ENCODE measurements at places on chromosomes 6 and 20.

GRCh38 chr6:5094327-5094726 lies 9.2 kb downstream of the PPP1R3G start:
- DNase-seq, result peak; percentile 71

- DNase-seq, result no peak
Observed at GRCh38 chr6:139903411-139904157, 529.1 kb upstream of the CITED2 start.

GRCh38 chr20:34713194-34713943 lies 9.2 kb downstream of the TP53INP2 start:
- DNase-seq, result peak; percentile 94

- DNase-seq, result no peak
Observed at GRCh38 chr6:143773506-143774150, 69.5 kb upstream of the LTV1 start.

Data from mammary epithelial cell (primary cell).